ENCODE measurements at places on chromosomes 5 and 9.

GRCh38 chr9:129073404-129073803 is 7.5 kb upstream of the DOLPP1 start:
- DNase-seq = no peak

DNA sequence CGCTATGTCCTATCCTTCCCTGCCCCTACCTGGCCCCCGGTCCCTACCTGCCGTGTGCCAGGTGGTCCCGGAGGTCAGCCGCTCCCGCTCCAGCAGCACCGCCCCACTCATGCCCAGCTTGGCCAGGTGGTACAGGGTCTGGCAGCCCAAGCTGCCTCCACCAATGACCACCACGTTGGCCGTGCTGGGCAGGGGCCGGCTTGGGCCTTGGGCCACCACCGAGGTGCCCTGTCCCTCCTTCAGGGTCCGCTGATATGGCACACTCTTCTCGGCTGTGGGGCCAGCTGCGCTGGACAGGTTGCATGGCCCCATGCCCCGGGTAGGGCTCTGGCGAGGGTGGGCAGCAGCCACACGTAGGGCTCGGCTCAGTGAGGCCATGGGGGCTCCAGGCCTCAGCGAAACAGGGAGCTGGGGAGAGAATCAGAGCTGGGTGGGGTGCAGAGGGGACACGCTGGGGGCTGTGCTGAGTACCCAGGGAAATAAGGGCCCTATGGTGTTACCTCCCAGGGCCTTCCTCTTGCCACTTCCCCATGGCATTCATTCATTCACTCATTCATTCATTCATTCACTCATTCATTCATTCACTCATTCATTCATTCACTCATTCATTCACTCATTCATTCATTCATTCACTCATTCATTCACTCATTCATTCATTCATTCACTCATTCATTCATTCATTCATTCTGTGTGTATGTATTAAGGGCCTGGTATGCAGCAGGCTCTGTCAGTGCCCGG is 4.2 kb downstream of the SARDH start:
- DNase-seq = no peak

GRCh38 chr5:38672059-38672788 is 115.8 kb upstream of the LIFR start:
- peak; percentile 11 for DNase-seq

DNA sequence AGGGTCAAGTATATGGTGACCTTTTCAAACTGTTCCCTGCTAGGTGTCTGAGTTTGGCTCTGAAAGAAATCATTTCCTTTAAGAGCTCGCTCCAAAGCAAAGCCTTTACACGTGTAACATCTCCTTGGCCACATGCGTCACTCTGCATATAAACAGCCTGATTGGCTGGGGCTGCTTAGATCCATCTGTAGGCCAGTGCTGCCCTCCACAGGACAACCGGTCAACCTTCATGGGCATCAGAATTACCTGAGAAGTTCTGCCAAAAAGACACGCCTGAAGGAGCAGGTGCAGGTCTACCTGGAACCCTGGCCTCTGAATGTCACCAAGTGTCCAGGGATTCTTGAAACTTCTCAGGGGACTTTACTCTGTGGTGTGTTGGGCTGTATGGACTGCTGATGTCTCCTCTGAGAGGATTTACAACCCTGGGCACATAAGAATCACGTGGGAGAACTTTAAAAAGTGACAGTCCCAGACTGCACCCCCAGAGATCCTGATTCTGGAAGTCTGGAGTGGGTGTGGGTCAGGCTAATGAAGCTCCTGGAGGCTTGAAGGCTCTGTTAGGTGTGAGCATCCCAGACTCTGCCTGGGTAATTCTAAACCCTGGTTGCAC is 497.6 kb downstream of the GADD45G start:
- peak; percentile 2 for DNase-seq

GRCh38 chr5:1889321-1890065 is 6.8 kb upstream of the IRX4 start:
- DNase-seq = no peak

- no peak for DNase-seq
Measured at GRCh38 chr9:88025411-88026117, 51.2 kb upstream of the CDK20 start.

DNA sequence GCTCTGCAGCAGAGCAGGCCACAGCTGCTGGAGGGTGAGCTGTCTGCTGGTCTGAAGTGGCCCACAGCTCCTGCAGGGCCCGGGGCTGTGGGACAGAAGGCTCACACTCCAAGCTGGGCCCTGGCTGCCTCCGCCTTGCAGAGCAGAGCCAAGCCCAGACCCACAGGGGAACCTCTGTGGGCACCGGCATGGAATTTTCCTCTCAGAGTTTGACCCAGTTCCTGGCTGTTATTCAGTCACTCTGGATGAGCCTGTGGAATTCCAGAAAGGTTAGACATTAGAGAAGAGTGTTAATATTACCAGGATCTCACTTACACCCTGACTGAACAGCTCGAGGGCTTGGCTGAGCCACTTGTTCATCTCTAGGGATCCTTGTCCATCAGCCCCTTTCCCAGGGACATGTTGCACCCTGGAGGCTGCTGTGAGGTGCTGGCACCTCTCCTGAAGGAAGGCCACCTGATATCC is 17.5 kb downstream of the IL9 start:
- no peak for DNase-seq

GRCh38 chr9:98978231-98978681 is 34.5 kb downstream of the COL15A1 start:
- DNase-seq = no peak

GRCh38 chr5:68257210-68257609 is 41.7 kb downstream of the PIK3R1 start:
- no peak for DNase-seq

DNA sequence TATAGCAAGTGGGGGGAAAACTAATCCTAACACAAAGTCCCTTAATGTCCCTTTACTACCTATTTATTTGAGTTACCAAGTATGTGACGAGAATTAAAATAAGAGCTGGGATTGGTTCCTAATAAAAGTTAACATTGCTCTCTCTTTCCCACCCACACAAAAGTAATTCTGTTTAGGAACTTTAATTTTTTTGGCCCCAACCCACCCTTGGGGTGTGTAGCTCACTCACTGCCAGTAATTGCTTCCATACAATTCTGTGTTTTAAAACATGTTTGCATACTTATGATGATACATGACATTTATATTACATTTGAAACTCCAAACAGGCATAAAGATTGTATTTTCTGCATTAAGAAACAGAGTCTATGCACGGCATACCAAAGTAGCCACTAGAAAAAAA is 106.5 kb downstream of the BNC2 start:
- DNase-seq = no peak

GRCh38 chr5:32942225-32942989 is 231.3 kb downstream of the NPR3 start:
- no peak for DNase-seq

GRCh38 chr5:83249156-83249555 is 171.8 kb downstream of the XRCC4 start:
- DNase-seq = no peak

DNA sequence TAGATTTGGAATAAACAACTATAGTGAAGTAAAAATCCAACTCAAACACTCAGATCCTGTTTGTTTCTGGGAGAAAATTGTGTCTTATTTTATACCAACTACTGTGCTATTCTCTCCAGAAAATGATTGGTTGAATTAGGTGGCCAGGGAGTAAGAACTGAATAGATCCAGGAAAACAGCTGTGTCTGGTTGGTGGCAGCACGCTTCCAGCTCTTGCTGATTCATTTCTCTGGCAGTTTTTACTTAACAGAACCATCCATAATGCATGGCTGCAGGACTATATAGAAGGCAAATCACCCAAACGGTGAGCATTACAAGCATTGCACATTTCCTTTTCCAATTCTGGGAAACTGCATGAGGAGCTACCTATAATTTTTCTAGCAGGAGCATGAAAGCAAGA is 29.5 kb downstream of the DMAC1 start:
- DNase-seq = no peak

Data from HCEC 1CT (cell line).